ENCODE measurements at places on chromosomes 6 and 20. TPM values are rescaled to one million over a fixed set of nuclear protein-coding genes. Genes with fewer than 3 reads are reported as not detected.
A peak's percentile ranks its signal among the peaks of the same experiment; 100 is the strongest.

DNA sequence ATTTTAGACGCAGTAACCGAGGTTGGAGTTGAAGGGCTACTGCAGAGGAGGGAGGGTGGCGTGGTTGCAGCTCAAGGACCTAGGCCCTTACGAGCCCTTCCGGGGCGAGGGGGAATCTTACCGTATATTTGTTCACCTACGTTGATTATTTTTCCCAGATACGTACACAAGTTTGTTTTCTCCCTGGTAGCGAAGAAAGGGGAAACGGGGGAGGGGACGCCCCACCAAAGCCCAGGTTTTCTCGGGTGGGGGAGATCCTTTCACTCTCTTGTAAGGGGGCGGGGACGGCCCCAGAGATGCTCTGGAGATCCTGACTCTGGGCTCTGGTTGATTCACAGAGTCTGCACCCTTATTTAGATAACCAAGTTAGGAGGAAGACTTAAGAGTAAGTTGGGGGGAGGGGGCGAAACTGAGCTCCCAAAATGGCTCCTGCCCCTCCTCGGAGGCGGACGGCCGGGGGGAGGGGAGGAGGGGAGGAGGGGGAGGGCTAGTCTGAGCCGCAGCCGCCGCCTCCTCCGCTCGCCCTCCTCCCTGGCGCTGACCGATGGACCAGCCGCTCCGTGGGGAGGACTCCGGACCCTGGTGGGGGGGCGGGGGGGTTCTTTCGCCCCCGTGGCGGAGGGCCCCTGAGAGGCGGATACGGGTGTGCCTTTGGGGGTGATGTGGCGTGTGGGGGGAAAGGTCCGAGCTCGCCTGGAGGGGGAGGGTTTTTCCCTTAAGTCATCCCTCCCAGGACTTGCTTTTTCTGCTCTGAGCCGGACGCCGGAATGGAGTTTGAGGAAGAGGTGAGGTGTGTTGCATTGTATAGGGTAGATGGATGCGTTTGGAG, 2.2 kb downstream of the BRD2 start:
- peak; percentile 93 for DNase-seq

GRCh38 chr20:21291026-21291425, 12.1 kb upstream of the XRN2 start:
- DNase-seq = no peak

DNA sequence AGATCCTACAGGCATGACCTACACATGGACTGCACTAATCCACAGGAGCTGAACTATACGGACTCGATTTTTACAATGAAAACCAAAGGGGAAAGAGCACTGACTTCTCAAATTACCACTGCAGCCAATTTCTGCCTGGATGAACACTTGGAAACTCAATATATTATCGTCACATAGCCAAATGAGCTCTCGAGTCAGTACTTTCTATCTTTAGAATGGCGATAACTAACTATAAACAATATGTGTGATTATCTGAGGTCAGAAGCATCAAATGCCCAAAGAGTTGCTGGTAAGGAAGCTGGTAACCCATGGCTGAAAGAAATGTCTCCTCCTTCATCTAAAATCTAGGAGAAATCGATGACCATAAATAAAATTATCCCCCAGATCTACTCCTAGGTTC, 86.7 kb downstream of the KIF16B start:
- no peak for DNase-seq

The SYCP2 gene
- 7.5 TPM for polyA plus RNA-seq

DNA sequence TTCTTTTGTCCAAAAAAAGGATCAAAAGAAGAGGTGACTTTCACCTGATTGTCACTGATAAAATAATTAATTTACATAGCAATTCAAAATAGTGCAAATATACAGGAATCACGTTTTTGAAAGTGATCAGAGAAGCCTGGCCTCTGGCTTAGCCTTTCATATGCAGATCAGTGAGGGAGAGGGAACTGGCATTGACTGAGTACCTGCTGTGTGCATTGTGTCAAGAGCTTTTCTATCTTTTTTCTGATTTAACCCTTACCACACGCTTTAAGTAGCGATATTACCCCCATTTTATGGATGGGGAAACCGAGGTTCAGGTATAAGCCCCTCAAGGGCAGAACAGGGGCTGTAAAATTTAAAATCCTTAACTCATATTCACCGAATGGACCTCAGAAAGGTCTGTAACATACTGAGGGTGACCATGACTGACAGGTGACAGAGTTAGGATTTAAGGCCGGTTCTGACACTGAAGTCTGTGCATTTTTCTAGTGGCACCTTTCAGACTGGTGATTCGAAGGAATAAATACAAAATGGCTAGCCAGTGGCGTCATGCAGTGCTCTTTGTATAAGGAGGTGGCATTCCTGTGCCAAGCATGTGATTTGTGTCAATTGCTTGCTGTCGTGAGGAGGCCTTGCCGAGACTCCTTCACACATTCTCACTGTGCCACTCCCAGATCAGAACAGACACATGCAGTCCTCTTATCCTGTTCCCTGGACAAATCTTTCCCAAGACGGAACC, 310.2 kb downstream of the TSHZ2 start:
- no peak for DNase-seq

Measured in heart right ventricle (tissue), 16 donors.